Activated CD4-positive, alpha-beta T cell treated with anti-CD3 and anti-CD28 coated beads for 24 hours (primary cell): ENCODE measurements at places on chromosomes 16 and 17.

GRCh38 chr16:46853713-46854443 lies 22.9 kb upstream of the C16orf87 start:
- peak; percentile 41 for DNase-seq

- no peak for DNase-seq
Observed at GRCh38 chr16:48454051-48454450, 68.8 kb upstream of the SIAH1 start.

DNA sequence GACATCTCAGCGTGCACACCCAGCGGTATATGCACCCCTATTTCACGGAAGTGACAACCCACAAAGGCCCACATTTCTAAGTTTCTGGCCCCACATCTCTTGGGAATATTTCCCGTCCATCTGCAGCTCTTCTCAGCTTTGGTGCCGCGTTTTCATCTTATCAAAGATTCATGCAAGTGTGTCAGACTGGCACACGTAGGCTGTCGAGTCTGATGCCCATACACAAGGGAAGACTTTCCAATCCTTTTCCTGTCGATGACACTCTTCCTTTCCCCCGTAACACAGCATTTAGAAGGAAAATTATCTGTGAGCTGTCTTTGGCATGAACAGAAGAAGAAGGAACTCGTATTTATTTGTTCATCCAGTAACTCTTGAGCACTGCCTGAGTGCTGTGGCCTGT lies 83.0 kb downstream of the SHISA6 start:
- DNase-seq = no peak

- DNase-seq = no peak
Observed at GRCh38 chr17:3955673-3955988, 8.6 kb downstream of the ATP2A3 start.

- no peak for DNase-seq
Observed at GRCh38 chr17:9294661-9295210, 273.4 kb downstream of the NTN1 start.

DNA sequence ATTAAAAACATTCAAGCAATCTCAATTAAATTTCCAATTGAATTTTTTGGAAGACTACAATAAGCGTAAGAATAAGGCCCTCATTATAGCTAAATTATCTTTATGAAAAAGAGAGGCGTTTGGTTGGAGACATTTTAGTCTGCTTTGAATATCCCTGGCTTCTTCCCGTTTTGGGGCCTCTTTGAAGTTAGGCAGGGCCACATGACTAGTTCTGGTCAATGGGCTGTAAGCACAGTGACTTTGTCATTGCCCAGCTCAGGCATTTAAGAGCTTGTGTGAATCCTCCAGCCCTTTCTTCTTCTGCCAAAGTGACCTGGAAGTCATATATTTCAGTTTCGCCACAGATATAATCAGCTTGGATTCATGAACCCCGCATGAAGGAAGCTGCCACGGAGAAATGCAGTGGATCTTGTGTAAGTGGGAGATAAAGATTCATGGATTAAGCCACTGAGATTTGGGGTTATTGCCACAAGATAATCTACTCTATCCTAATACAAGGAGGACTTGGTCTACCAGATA lies 21.7 kb upstream of the UBTF start:
- DNase-seq = no peak

DNA sequence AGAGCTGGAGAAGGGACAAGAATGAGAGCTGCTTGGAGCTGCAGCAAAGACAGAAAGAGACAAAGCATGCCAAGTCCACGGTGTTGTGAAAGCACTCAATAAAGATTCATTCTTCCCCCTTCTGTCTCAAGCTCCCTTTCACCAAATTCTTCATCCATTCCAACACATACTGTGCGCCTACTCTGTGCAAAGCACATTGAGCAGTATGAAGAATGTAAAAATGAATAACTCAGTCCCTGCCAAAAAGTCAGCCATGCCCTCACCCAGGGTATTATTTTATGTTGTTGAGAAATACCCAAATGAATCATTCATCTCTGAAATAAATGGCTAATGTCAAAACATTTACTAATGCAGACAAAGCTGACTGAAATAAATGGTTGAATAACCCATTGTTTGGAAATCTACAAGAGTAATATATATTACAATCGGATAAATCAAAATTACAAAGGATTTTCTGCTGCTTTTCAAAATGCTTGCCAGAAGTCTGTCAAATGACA lies 282.9 kb upstream of the IRX5 start:
- no peak for DNase-seq

DNA sequence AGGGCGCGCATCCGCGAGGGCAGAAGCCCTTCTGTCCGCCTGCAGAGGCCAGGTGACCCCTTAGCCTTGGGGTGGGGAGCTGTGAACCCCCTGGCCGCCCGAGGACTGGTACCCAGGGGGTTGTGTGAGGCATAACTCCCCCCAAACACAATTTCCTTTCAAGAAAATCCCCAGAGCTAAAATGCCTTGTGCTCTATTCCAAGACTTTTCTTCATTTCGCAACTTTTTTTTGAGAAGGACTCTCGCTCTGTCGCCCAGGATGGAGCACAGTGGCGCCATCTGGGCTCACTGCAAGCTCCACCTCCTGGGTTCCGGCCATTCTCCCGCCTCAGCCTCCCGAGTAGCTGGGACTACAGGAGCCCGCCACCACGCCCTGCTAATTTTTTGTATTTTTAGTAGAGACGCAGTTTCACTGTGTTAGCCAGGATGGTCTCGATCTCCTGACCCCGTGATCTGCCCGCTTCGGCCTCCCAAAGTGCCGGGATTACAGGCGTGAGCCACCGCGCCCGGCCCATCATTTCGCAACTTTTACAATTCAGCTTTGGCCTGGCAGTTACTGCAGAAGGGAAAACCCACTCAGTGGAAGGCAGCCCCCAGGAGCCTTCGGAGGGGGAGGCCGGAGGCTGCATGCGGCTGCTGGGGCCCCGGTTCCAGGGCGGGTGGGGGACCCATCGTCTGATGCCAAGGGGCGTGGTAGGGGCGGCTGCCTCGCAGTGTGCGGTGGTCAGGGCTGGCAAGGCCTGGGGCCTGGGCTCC lies 963 bp upstream of the APRT start:
- DNase-seq = no peak

DNA sequence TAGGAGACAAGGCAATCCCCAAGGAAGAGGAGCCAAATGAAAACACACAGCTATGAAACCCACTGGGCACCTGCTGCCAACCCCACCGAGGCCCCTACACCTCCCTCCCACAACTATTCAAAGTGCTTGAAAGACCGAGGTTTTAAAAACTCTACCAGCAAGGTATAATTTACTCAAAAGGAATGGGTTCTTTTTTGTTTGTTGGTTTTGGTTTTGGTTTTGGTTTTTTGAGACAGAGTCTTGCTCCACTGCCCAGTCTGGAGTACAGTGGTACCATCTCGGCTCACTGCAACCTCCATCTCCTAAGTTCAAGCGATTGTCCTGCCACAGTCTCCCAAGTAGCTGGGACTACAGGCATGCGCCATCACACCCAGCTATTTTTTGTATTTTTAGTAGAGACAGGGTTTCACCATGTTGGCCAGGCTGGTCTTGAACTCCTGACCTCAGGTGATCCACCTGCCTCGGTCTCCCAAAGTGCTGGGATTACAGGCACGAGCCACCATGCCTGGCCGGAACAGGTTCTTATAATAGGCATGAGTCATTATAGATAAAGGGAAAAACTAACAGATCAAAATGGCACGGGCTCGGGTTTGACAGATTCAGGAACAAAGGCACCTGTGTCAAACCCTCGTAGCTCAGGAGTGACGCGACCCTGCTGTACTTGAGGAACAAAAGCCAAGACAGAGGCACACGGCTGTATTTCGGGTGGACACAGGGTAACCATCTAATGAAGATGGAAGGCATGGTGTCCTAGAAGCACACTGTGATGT lies 40.7 kb downstream of the COTL1 start:
- no peak for DNase-seq

DNA sequence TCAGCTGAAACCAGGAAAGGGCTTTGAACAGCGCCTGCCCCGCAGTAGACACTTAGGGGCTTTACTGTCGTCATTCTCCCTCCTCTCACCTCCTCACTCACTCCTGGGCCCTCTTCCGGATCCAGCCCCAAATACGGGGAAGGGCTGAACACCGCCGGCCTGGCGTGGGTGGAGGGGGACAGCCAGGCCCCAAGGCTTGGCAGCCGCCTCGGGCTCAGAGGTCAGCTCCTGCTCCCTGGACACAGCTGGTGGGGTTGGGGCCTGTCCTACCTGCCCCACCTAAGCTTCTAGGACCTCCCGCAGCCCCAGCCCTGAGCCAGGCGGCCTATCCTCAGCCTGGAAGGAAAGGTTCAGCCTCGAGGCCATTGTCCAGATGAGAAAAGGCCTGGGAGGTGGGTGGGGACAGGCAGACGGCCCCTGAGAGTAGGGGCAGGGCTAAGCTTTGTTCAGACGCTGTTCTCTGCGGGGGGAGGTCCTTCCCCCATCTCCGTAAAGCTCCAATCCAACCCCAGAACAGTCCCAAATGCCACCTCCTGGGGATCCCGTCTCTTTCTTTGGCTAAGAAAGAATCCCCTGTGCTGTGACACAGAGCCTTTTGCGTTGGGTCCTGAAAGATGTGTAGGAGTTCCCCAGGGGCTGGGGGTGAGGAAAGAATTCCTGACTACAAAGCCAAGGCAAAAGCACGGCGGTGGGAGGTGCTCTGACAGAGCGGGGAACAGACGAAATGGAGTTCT lies 881 bp upstream of the LLGL1 start:
- DNase-seq = no peak

DNA sequence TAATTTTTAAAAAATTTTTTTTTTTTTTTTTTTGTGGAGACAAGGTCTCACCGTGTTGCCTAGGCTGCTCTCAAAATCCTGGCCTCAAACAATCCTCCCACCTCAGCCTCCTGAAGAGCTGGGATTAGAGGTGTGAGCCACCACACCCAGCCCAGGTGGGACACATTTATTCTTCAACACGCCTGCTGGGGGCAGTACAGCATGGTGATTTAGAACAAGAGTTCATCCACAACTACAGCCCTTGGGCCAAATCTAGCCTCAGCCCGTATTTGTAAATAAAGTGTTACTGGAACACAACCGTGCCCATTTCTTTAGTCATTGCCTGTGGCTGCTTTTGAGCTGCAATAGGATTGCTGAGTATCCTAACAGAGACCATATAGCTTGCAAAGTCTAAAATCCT lies 92.8 kb downstream of the KATNIP start:
- DNase-seq = no peak

DNA sequence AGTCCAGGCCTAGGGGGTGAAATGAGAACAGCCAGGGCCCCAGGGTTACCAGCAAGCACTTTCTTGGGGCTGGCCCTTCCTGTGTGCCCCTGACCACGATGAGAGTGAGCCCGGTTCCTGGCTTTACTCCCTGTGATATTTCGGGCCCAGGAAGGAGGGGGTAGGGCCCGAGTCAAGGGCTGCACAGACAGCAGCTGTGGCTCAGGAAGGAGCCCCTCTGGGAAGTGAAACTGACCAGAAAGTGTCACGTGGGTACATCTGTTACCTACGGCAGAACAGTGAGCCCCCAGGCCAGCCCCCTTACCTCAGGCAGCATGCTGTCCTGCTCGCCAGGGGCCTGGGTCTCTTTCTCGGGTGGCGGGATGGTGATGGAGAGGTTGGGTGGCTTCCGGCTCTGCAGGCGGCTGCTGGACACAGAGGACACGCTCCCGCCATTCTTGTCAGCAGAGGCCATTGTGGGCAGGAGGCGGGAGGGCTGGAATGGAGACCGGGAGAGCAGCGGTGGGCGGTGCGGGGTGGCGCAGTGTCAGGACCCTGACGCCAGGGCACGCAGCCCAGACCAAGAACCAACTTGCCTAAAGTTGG lies 13.8 kb downstream of the AANAT start:
- no peak for DNase-seq
